Fibroblast of the conjunctiva (primary cell): ENCODE measurements at places on chromosomes 12 and 14.

DNA sequence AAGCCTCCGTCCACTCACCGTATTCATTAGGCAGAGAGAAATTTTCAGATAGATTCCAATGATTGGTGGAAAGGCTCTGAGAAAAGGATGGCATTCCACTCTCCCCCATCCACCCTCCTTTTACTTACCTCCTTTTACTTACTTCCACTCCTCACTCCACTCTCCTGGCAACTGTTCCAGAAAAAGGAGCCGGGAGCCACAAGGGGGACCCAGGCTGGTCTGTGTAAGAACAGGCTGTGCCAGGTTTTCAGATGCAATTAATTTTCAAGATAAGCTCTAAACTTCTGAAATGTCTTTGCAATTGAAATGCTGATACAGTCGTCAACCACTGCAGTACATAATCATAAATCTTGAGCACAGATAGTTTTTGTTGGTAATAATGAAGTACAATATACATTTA lies 248.8 kb downstream of the ANO6 start:
- DNase-seq = no peak

- DNase-seq = no peak
Observed at GRCh38 chr12:62931477-62931876, 3.5 kb downstream of the PPM1H start.

- DNase-seq = no peak
Observed at GRCh38 chr14:74426202-74426582, at the start of gene SYNDIG1L. Gene SYNDIG1L, minus strand, starts transcription at chr14:74426210. Its CDS starts 16,466 bp downstream, at chr14:74409744.

GRCh38 chr12:3389986-3390385 lies 101.0 kb upstream of the PRMT8 start:
- no peak for DNase-seq

GRCh38 chr14:68421116-68421515 lies 371.8 kb downstream of the ZFP36L1 start:
- no peak for DNase-seq

- DNase-seq = no peak
Observed at GRCh38 chr12:47023311-47023710, 56.1 kb upstream of the PCED1B start.

GRCh38 chr12:46516238-46516932 lies 143.8 kb upstream of the SLC38A2 start:
- no peak for DNase-seq

- DNase-seq = no peak
Observed at GRCh38 chr12:106897981-106898901, 57.5 kb upstream of the TMEM263 start.

DNA sequence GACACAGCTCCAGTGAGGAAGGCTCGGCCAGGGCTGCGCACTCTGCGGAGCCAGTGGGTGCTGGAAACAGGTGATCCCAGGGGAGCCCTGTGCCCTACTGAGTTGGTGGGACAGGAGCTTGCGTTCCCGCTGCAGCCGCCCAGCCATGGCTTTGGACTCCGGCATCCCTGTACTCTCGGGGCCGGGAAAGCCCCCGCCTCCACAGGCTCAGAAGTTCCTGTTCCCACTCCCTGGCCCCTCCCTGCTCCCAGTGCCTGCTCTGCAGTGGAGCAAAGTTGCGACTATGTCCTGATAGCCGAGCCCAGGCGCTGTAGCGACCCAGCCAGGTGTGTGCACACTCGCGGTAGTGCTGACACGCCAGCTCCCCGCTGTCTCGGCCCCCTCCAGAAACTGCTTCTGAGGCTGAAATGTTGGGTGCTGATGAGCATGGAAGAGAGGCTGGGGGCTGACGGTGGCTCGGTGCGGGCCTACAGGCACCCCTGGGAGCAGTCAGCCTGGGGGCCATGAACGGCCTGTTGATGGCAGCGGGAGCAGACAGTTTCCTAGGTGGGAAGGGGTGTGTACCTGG lies 344.6 kb upstream of the MGAT4C start:
- DNase-seq = no peak

DNA sequence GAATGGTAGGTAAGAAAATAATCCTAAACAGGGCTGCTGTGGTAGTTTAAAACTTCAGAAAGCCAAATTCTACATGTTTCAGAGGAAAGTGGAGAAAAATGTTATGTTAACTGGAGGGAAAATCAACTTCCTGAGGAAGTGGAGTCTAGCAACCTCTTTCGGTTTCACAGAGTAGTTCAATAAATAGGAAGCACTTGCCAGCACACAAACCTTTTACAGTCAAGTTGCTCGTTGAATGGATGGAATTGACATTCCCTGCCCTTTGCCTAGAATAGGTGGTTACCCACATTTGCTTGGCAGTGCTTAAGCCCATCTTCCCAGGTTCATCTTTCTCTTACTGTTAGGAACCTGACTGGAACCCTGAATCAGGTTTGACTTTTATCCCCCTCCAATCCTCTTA lies 15.9 kb downstream of the ANKRD13A start:
- DNase-seq = no peak

GRCh38 chr14:49578141-49578540 lies 8.0 kb downstream of the RPS29 start:
- no peak for DNase-seq

GRCh38 chr12:109460538-109460937 lies 16.6 kb downstream of the KCTD10 start:
- no peak for DNase-seq

DNA sequence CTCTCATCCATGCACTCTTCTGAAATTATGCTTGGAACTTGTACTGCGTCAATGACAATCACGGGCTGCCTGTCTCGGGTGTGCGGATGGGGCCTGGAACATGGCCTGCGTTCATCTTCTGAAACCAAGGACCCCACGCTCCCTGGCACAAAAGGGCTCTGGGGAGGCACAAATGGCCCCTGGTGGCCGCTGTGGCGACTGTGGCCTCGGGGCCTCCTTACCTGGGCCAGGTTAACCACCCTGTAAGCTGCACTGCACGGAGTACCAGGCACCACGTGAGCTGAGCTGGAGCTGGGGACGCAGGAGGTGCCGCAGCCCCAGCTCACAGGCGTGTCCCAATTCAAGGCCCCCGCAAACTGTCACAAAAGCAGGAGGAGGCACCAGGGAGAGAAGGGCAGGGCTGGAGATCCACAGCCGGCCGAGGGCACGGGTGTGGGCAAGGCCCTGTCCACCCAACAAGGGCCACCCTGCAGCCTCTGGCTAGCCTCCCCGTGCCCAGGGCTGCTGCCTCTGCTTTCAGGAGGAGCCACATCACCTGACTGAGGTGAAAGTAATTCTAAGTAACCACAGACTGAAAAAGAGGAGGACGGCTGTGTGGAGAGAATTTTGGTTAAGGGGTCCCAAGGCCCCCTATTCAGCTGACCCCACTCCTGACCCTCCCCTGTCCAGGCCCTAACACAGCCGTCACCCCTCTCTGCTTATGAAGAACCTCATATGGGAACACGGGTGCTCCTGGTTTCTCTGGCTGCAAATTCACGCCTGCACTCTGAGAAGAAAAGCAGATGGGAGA lies 61.1 kb upstream of the GALNT9 start:
- no peak for DNase-seq

- DNase-seq = no peak
Observed at GRCh38 chr14:34012978-34013720, 62.3 kb upstream of the EGLN3 start.

- no peak for DNase-seq
Observed at GRCh38 chr14:22325676-22326400, 263.2 kb downstream of the DAD1 start.

DNA sequence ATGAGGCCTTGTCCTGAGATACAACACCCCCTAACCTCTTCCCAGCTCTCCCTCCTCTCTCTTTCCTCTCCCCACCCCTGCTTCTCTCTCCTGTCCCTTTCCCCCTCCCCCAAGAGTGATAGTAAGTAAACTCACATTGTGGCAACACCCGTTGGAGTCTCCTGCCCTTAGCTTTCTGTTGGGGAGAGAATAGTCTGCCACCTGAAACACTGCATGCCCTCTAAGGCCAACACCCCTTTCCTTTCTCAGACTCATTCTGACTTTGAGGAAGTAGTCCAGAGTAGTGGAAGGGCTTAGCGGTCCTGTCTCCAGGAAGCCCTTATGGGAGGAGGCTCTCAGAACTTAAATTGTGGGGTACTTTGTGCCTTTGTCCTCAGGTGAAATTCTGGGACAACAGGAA lies 95.2 kb downstream of the PRKCH start:
- DNase-seq = no peak

- DNase-seq = no peak
Observed at GRCh38 chr12:29694002-29694401, 89.7 kb downstream of the TMTC1 start.

DNA sequence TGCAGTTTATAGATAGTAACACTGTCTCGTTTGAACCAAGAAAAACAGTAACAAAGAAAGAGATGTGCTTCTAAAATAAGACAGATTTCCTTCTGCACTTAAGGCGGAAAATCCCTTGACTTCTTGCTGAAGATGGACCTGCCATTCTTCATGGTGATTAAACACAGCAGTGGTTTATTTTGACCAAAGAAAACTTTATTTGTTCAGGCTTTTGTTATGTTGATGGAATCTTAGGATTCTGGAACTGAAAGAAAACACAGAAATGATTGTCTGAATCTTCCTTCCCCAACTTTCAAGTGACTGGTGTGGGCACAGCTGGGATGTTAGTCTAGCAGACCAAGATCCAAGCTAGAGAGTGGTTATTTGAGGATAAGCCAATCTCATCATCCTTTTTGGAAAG lies 72.2 kb downstream of the DACT1 start:
- DNase-seq = no peak

GRCh38 chr12:96247563-96247962 lies 53.4 kb downstream of the ELK3 start:
- DNase-seq = no peak

GRCh38 chr14:79421811-79422210 lies 789.5 kb downstream of the DIO2 start:
- DNase-seq = no peak

DNA sequence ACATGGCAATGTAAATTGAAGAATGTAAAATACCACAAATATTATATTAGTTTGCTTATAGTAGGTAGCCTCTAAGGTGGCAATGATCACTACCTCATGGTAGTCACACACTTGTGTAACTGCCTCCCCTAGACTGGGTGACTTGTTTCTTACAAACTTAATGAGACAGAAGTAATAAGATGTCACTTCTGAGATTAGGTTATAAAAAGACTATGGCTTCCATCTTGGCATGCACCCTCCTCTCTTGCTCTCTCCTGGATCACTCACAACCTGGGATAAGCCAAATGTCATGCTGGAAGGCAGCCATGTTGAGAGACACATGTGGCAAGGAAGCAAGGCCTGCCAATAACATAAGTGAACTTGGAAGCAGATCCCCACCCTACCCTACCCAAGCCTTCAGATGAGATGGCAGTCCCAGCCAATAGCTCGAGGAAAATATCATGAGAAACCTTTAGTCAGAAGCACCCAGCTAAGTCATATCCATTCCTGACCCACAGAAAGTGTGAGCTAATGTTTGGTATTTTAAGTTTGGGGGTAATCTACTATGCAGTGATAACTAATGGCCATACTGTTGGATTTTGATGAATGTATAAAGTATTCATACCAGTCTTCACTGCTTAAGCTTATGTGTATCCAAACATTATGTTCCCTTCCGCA lies 43.3 kb downstream of the PPP1R12A start:
- no peak for DNase-seq

DNA sequence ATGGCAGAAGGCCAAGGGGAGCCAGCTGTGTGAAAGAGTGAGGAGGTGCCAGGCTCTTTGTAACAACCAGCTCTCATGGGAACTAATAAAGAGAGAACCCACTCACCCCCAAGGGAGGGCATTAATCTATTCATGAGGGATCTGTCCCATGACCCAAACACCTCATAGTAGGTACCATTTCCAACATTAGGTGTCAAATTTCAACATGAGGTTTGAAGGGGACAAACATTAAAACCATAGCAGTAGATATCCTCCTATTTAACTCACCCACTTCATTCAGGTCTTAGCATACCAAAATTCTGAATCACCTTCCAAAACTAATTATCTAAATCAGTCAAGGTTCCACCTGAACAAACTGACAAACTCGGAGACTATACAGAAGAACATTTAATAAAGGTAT lies 75.3 kb downstream of the PPFIA2 start:
- no peak for DNase-seq

DNA sequence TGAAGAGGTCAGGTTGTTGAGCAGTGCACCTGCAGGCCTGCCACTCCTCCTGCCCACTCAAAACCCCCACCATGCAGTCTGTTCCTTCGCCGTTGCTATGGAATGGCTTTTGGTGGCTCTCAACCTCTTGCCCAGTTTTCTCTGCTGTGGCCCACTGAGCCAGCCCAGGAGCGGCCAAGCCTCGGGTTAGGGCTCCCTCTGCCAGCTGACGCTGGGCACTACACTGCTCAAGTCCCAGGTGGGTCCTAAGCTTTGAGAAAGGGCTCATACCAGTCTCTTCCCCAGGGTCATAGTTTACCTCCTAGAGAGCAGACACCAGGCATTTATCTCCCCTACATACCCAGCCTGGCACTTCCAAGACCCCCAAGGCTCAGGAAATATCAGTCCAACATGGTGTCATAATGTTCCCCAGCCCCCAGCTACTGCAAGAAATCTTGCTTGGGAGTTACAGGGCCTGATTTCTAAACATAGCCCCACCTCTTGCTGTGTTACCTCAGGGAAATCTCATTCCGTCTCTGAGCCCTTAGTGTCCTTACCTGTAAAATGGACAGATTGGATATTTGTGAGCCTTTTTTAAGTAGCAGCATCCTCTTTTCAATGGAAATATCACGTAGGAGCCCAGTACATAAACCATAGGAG lies 59.4 kb downstream of the TSPAN11 start:
- peak; percentile 40 for DNase-seq

DNA sequence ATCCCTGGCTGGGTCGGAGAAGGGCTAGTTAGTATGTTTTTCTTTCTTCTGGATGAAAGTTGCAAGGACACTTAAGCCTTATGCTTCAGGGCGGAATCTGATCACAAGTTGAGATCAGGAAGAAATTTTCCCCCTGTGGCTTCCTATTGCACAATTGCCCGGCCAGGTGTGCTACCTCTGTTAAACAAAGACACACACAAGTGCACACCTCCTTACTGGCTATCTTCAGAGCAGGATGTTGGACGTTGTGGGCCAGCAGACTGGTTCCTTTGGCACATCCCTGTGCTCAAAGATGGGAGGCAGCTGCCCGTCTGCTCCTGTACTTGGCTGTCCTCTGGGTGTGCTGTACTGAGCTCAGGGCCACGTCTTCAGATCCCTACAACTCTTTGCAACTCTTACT lies 19.1 kb downstream of the ETV6 start:
- no peak for DNase-seq

DNA sequence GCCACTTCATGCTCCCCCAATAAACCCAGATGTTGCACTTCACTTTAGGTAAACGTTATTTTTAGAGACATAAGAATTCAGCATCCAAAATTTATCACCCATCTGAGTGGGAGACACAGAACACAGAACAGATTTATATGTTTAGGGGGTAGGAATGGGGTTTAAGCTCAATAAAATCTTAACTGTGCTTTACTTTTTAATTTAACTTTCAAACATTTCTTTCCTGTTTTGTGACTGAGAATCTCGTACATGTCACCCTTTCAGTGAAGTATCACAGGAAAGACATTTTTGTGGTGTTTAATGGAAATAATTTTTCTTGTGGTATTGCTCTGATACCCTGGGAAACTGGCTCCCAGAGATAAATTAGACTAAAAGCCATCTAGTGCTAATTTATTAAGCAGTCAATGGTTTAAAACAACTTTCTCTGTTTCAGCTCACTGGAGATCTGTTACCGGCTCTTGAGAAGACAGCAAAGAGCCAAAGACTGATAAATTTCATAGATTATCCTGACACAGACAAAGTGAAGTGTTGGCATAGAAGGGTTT lies 148.0 kb upstream of the BMP4 start:
- DNase-seq = no peak

GRCh38 chr12:113370923-113371682 lies 12.7 kb downstream of the PLBD2 start:
- no peak for DNase-seq

GRCh38 chr12:50981319-50982239 lies 29.2 kb downstream of the HIGD1C start:
- DNase-seq = no peak

GRCh38 chr12:51270951-51271518 lies 820 bp upstream of the SMAGP start:
- DNase-seq = peak; percentile 53
